ENCODE measurements at places on chromosomes 3 and 15.
A peak's percentile ranks its signal among the peaks of the same experiment; 100 is the strongest.

DNA sequence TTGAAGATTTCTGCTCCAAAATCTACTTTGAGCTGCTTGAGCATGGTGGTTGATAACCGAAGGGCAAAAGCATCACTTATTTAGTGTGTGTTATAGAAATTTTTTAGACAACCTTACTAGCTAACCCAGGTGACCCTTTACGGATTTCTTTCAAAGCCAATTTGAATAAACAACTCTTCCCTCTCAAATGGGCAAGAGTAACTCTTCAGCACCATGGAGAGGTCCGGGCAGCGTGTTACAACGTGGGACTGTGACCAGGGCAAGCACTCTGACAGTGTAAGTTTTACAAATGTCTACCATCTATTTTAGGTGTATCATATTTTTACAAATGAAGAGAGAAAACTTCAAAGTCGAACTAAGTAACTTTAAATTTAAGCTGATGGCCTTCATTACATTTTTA, 471.8 kb downstream of the MFSD1 start:
- peak; percentile 46 for DNase-seq

DNA sequence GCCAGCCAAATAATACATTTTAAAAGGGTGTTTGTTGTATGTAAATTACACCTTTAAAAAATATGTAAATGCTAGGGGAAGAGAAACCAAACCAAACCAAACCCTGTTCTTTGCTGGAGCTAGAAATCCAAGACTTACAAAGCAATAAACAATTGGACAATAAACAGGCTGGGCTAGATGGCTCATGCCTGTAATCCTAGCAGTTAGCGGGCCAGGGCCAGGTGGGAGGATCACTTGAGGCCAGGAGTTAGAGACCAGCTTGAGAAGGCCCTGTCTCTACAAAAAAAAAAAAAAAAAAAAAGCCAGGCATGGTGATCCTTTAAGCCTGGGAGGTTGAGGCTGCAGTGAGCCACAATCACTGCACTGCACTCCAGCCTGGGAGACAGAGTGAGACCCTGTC, 12.5 kb downstream of the STOML1 start:
- no peak for DNase-seq

- no peak for DNase-seq
Measured at GRCh38 chr3:66555214-66555844, 54.5 kb upstream of the LRIG1 start.

GRCh38 chr3:71195492-71195891, 388.0 kb downstream of the FOXP1 start:
- DNase-seq: no peak

- DNase-seq: no peak
Measured at GRCh38 chr3:186021673-186022362, 84.0 kb upstream of the TRA2B start.

DNA sequence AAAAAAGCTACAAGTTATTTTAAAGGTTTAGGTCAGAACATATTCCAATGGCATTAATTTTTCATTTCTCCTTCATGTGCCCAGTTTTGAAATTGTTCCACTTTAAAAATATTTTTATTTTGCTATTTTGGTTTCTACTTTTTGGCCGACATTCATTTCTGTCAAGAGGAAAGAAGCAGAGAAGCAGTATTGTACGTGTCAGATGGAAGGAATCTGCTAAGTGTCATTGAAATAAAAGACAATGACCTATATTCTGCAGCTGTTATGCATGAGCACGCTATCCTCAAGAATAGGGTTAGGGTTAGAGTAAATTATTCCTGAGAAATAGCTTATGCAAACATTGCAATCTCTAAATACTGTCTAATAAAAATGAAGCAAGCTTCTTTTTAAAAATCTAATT, 941.7 kb downstream of the TUSC7 start:
- no peak for DNase-seq

DNA sequence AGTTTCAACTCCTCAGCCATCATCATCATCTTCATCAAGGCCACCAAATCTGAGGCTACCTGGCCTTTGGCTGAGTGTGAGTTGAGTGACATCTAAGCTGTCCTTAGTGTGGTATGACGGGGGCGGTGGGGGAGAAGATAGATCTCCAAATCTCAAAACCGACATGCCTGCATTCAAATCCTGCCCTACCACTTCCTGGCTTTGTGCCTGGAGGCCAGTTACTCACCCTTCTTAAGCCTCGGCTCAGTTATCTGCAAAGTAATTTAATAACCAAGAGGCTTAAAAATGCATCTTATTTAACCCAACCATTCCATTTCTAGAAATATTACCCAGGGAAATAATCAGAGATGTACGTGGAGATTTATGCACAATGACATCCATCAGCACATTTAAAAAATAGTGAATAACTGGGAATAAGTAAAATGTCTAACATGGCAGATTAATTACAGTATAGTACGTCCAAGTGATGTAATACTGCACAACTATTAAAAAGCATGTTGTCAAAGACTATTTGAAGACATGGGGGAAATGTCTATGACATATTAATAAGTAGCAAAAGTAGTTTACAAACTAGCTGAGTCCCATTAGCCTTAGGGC, 167.4 kb downstream of the NTRK3 start:
- no peak for DNase-seq

- DNase-seq: no peak
Measured at GRCh38 chr3:169999433-169999832, 32.8 kb downstream of the SEC62 start.

DNA sequence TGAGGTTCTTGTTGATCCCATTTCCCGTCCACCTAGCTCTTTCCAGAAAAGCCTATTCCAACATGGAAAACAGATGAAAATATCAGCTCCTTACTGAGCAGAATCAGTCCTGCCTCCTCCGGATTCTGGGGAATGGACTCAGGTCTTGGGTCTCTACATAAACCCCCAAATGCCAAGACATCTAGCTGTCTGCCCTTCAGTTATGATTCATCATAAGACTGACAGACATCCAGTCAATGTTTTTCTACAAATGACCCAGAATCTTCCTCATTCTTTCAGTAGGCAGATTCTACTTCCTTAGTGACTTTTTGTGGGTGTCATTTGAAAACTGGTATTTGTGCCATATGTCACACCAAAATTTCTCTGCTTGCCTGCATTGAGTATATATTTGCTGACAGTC, 103.0 kb upstream of the TGFBR2 start:
- DNase-seq: no peak

GRCh38 chr15:82044373-82045178, 1.2 kb downstream of the MEX3B start:
- peak; percentile 77 for DNase-seq

GRCh38 chr3:190272747-190273146, 49.5 kb downstream of the CLDN1 start:
- DNase-seq: no peak

- no peak for DNase-seq
Measured at GRCh38 chr3:183924956-183925355, 40.3 kb upstream of the PARL start.

- no peak for DNase-seq
Measured at GRCh38 chr3:189632242-189632641, 1.1 kb downstream of the TP63 start.

DNA sequence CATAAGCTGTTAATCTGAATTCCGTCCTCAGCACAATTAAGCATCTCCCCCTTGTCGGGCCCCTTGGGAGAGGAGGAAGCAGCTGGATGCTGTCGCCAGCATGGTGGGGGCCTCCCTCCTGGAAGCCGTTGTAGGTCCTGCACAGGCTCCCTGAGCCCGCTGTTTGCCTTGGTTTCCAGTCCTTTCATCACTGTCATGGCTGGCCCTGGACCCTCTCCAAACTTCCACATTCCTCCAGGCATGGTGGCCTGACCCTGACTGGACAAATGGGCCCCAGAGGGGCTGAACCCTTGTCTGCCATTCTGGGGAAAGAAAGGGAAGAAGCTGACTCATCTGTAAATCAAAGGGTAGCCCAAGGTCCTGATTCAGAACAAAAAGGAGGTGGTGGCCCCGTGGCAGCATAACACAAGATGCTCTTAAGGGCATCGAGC, 300.5 kb upstream of the LRRFIP2 start:
- no peak for DNase-seq

GRCh38 chr3:147391781-147392624, 14.3 kb downstream of the ZIC4 start:
- DNase-seq: no peak

DNA sequence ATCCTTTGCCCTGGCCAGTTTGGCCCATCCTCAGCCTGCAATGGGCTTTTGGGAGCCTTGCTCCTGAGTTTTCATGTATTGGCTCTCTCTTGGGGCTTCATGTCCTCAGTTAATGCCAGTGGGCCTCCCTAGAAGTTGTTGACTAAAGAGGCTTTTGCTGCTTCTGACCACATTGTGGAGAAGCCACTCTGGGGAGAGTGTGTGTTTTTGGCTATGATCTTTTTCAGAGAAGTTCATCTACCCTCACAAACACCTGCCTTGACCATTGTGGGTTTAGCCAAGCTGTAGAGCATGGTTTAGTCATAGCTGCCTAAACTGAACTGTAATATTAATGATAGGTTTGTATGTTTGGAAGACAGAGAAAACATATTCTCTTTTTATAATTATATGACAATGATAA, 6.0 kb downstream of the MRAS start:
- no peak for DNase-seq

DNA sequence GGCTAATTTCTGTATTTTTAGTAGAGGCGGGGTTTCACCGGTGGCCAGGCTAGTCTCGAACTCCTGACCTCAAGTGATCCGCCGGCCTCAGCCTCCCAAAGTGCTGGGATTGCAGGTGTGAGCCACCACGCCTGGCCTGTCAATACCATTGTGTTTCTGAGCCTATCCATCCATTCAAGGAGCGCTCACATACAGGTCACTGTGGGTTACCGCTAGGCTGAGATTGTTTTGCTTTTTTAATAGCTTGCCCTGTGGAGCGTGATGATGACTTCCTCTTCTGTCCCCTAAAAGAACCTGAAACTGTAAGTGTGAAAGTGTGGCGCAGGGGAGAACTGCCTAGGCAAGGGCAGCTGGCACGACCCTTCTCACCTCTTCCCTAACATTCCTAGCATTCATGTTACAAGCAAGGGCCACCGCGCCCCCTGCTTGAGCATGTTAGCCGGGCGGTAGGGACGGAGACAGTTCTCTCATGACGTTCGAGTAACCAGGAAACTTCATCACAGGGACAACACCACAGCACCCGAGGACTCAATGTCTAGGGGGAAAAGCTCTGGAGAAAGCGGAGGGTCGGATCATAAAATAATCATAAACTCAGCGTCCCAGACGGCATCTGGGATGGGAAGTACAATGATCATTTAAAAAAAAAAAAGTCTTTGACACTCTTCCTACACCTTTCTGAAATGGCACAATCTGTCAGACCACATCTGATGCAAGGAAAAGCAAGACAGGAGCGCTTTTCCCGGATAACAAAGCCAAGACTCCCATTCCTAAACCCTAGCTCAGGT, 790 bp downstream of the LAMP3 start:
- no peak for DNase-seq

DNA sequence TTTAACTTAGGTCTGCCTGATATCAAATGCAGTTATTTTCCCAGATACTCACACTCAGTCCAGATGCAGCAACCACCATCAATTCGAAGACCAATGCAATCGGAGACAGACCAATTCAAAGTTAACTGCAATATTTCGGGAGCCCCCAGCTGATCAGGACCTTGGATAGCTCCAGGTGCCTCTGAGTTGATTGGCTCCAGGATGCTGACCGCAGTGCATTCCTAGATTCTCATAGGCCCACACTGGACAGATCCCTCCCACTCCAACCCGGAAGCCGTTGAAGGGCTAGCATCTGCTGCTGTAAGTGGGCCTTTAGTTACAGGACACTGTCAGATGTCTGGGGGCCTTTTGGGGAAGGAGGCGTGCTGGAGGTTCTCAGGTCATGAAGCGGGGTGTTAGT, 89.5 kb upstream of the ATP2B2 start:
- peak; percentile 88 for DNase-seq

DNA sequence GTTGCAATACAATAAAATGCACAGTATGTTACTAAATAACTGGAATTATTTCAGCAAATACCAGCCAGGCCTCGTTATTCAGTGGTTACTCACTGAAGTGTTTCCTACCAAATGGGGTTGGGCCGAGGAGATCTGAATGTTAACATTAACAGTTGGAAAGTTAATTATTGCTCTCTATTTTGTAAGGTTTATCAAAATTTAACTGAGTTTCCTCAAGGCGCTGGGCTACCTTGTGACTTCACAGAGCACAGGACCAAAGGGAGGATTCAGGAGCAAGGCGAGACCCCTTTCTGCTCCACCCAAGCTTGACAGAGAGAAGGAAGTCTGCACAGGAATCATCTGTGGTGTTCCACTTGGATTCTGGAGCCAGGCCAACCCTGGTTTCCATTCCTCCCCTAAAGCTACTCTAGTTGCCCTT, 21.6 kb downstream of the ADAMTS9 start:
- DNase-seq: no peak

DNA sequence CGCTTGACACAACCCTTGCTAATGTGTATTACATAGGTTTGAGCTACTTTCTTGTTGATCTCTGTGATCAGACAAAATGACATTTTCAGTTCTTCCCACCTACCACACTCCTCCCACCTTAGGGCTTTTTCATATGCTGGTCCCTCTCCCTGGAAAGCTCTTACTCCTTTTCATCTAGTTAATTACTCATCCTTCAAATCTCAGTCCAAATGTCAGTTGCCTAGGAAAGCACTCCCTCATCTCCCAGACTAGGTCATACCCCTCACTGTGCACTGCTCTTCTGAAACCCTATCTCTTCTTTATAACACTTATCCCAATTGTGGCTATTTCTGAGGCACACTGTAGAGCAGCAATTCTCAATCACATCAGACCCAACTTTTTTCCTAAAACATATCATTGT, 7.3 kb downstream of the ZNF106 start:
- no peak for DNase-seq

DNA sequence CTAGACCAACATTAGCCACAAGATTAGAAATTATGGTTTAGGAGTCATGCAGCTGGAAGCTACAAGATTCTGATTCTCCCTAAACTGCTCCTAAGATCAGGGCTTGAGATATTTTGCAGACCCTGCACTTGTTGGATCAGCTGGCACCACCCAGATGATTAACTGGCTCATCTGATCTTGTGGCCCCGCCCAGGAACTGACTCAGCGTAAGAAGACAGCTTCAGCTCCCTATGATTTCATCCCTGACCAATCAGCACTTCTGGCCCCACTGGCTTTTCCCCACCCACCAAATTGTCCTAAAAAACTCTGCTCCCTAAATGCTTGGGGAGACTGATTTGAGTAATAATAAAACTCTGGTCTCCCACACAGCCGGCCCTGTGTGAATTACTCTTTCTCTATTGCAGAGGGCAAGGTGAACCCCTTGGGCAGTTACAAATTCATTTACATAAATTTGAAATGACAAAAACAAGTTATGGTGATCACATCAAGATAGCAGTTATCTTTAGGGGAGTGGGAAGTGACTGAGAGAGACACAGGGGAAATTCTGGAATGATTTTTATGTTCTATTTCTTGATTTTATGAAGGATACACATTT, 76.5 kb downstream of the CD200R1L start:
- DNase-seq: peak; percentile 78

Data from OCI-M1 (cell line).